Hematopoietic multipotent progenitor cell treated with erythropoietin and hydrocortisone succinate and interleukin-3 and kit ligand, for 6 days (in vitro differentiated cells): ENCODE measurements at places on chromosomes 12 and 14.

GRCh38 chr12:10448236-10448635 is 4.9 kb downstream of the KLRC1 start:
- DNase-seq, result no peak

- DNase-seq, result no peak
These were observed 15.5 kb downstream of the KIF21A start for GRCh38 chr12:39427360-39427808.

- no peak for DNase-seq
These were observed 21.8 kb upstream of the EIF2B2 start for GRCh38 chr14:74980731-74981461.

DNA sequence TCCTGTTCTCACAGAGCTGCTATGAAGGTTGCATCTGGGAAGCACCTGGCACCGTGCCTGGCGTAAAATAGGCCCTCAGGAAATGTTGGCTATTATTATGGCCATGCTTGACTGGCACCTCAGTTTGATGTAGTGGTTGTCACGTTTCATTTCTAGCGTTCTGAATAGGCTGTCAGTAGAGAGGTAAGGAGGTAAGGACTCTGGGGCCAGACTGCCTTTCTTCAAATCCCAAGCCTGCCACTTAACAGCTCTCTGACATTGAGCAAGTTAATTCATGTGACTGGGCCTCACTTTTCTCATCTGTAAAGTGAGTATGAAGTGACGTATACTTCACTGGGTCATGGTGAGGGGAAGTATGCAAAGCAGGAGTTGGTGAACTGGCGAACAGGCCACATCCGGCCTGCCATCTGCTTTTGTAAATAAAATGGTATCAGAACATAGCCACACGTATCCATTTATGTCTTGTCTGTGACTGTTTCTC is 196.2 kb downstream of the CACNA1C start:
- DNase-seq, result no peak

DNA sequence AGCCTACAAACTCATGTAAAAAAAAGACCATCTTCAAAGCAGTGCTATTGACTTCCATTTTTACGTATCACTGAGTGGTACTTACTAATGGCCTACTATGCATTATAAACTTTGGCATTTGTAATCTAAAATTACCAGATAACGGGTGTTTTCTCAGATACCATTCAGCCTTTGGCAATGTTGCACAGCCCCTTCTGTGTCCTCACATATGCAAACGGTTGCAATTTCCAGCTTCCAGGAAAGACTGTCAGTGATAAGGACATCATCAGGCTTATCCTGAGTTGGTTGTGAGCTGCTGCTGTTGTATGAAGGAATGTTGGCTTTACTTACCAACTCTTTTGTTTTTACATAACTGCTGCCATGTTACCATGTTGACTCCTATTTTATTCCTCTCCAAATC is 1.6 kb upstream of the SLC6A13 start:
- DNase-seq, result peak; percentile 23

- no peak for DNase-seq
These were observed 15.4 kb downstream of the CHGA start for GRCh38 chr14:92938235-92938875.
